ENCODE measurements at places on chromosomes 7 and 10.

- no peak for DNase-seq
Observed at GRCh38 chr7:120023494-120024167, 249.3 kb upstream of the KCND2 start.

GRCh38 chr10:78744491-78745090 lies 324.2 kb upstream of the ZMIZ1 start:
- DNase-seq: no peak

DNA sequence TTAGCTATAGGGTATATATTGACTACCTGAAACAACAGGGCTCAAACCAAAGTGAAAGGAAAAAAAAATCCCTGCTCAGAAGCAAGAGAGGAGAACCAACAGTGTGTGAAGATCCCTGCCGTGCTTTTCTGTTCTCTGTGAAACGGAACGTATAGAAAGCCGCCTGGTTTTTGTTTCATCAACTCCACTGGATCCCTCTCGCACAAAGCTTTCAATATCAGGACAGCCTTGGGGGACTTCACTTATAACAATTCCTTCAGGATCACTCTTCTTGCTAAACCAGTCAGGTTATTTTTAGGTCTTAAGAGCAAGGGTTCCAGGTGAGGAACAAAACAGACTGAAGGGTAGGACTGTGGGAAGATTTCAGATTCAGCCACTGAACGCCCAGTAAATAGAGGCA lies 151.1 kb upstream of the CACNA2D1 start:
- no peak for DNase-seq

GRCh38 chr7:26937939-26938623 lies 73.7 kb upstream of the SKAP2 start:
- no peak for DNase-seq
